SJCRH30 (cell line): ENCODE measurements at places on chromosomes 2 and 18. TPM values are rescaled to one million over a fixed set of nuclear protein-coding genes. Genes with fewer than 3 reads are reported as not detected.
A peak's percentile ranks its signal among the peaks of the same experiment; 100 is the strongest.

GRCh38 chr2:113977660-113978523 lies 88.0 kb downstream of the ACTR3 start:
- DNase-seq = peak; percentile 96
- peaks cover 36% of the 10 kb centered on the region for H3K4me1 ChIP-seq
- peak overlapping the region; percentile 96 for H3K27ac ChIP-seq
- H3K4me3 ChIP-seq = peak overlapping the region; percentile 38
- H3K36me3 ChIP-seq = no peaks in the 10 kb centered on the region
- no peaks in the 10 kb centered on the region for H3K27me3 ChIP-seq

DNA sequence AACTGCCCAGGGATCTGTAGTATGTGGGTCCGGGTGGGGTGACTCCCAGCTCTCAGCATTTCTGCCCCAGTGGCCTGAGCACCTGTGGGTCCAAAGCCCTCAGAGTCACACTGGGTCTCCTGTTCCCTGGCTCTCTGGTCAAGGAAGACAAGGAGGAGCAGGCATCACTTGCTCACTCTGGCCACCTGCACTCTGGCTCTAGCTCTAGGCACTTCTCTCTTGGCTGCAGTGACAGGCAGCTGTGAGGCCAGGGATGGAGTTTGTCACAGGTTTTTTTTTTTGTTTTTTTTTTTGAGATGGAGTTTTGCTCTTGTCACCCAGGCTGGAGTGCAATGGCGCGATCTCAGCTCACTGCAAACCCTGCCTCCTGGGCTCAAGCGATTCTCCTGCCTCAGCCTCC lies 84.6 kb downstream of the HS1BP3 start:
- peaks cover 49% of the 10 kb centered on the region for H3K4me1 ChIP-seq
- H3K36me3 ChIP-seq = no peaks in the 10 kb centered on the region
- H3K27me3 ChIP-seq = no peaks in the 10 kb centered on the region
- DNase-seq = no peak
- no peak overlapping the region for H3K4me3 ChIP-seq
- H3K27ac ChIP-seq = no peak overlapping the region

DNA sequence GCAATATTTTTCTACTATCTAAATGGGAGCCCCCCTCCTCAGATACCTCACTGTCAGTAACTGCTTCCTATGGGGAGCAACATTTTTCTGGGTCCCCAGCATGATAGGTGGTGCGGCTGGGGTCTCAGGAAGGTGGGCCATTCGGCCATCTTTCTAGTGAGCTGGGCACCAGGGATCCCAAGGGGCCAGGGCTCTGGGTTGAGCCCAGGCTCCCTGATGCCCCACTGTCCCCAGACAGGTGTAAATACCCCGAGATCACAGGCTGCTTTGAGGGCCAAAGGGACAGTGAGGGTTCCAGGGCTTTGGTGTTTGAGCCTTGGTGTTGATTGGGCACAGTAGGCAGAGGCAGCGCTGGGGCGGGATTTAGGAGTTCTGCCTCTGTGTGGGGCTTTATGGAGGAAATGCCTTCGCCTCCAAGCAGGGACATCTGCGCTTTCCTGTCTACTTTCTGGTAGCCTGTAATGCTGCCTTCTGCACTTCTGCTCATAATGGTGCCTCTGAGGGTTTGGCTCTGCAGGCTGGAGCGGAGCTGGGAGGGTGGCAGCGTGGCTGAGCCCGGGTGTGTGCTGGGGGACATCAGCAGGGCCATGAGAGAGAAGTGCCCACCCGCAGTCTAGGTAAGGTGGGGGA lies 5.3 kb downstream of the ITM2C start:
- DNase-seq = no peak
- H3K4me1 ChIP-seq = peaks cover 41% of the 10 kb centered on the region
- peak overlapping the region; percentile 35; the same call in 1 of the 2 replicates for H3K27ac ChIP-seq

- H3K27me3 ChIP-seq = no peaks in the 10 kb centered on the region
- H3K4me3 ChIP-seq = no peak overlapping the region
- no peak for DNase-seq
- H3K4me1 ChIP-seq = peaks cover 21% of the 10 kb centered on the region; the same call in 1 of the 2 replicates
Measured at GRCh38 chr2:174020926-174021662, 55.9 kb upstream of the SP3 start.

The SLC4A3 gene
- 0.76 and 1.3 TPM in 2 replicates for total RNA-seq

DNA sequence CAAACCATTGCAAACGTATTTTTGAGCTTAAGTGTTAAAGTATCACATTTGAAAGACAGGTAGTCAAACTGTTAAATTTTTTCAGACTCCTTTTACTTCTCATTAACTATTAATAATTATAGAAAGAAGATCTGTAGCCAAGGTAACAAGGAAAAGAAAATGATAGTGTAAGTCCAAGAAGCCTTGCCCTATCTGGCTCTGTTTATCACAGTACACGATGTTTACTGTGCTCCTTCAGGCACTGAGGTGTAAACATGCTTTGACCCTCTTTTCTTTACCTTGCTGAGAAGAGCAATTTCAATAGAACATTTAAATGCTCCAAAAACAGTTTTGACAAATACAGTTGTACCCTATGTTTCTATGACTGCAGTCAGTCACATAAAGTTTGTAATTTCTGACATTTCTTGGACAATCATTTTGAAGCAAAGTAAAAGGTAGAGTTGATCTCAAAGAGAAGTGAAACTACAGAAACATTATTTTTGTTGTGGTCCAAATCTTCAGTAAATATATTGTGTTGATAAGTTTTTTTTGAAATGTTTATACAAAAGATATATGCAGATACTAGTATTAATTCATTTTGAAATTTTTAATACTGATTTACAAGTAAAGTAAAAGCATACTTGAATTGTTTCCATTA lies 152.6 kb upstream of the KYNU start:
- no peak overlapping the region for H3K27ac ChIP-seq
- H3K27me3 ChIP-seq = no peaks in the 10 kb centered on the region
- H3K4me1 ChIP-seq = no peaks in the 10 kb centered on the region
- no peak for DNase-seq
- no peaks in the 10 kb centered on the region for H3K36me3 ChIP-seq

The REG3G gene
- total RNA-seq = not detected in 2 replicates

- H3K27me3 ChIP-seq = no peaks in the 10 kb centered on the region
- H3K4me1 ChIP-seq = no peaks in the 10 kb centered on the region
- DNase-seq = no peak
Measured at GRCh38 chr18:59324623-59324971, 6.1 kb upstream of the CPLX4 start.

DNA sequence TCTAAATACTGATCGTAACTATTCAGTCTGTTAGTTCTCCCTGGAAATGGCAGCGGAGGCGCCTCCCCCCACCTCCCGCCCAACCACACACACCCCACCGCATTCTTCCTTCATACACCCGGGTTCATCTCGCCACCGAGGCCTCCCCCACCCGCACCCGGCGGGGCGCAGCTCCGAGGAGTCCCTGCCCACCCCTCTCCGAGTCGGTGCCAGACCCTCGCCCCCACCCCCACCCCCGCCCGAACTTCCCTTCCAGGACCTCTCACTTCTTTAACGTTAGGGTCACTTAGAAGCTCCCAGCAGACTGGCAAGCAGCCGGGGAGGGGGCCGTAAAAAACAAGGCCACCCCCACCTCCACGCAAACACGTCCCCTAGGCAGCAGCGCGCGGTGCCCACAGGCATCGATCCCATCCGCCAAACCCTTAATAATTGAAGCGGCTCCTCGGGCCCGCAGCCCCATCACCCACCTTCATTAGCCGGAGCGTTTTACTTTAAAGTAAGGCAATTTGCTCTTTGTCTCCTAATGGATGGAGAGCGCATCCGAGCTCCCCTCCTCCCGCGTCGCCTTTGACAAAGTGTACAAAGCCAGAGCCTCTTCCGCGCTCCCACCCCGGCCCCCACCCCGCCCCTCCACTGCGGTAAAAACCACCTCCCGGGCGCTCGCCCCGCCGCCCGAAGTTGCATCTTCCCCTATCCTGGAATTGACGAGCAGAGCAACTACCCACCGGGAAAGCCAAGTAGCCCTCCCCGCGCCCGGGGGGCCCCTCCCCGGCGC lies 624 bp downstream of the ZNF516 start:
- peak overlapping the region; percentile 59 for H3K4me3 ChIP-seq
- H3K27ac ChIP-seq = no peak overlapping the region; the same call in 1 of the 2 replicates
- peak; percentile 15 for DNase-seq
- H3K36me3 ChIP-seq = no peaks in the 10 kb centered on the region
- no peaks in the 10 kb centered on the region for H3K4me1 ChIP-seq

- no peak overlapping the region for H3K4me3 ChIP-seq
- H3K36me3 ChIP-seq = no peaks in the 10 kb centered on the region
- H3K4me1 ChIP-seq = no peaks in the 10 kb centered on the region
- H3K27ac ChIP-seq = no peak overlapping the region
Measured at GRCh38 chr18:59101830-59102414, 37.8 kb upstream of the SEC11C start.

GRCh38 chr2:100309973-100310719 lies 12.2 kb downstream of the LONRF2 start:
- H3K27ac ChIP-seq = no peak overlapping the region
- H3K36me3 ChIP-seq = no peaks in the 10 kb centered on the region
- H3K4me3 ChIP-seq = no peak overlapping the region
- DNase-seq = no peak
- no peaks in the 10 kb centered on the region for H3K4me1 ChIP-seq

DNA sequence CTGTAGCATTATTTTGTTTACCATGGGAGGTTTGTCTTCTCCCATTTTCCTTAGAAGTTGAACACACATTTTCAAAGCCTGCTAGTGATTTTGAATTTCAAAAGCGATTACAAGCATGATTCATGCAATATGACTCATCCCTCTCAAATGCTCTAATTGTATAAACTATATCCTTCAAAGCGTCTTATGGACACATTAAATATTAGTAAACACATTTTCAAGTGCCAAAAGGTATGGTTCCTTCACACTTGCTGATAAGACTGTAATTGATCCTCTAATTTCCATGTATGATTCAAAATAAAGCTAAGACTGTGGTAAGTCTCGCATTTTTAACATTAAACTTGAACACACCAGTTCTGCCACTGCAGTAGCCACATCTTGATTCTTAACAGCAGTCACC lies 512.9 kb downstream of the LRRTM4 start:
- H3K4me3 ChIP-seq = no peak overlapping the region
- no peak overlapping the region for H3K27ac ChIP-seq
- no peak for DNase-seq
- no peaks in the 10 kb centered on the region for H3K27me3 ChIP-seq
- no peaks in the 10 kb centered on the region for H3K4me1 ChIP-seq
- H3K36me3 ChIP-seq = no peaks in the 10 kb centered on the region

The CHN1 gene
- total RNA-seq = 66.2 and 71.8 TPM in 2 replicates

The HOXD13 gene
- total RNA-seq = 11.0 and 13.6 TPM in 2 replicates

DNA sequence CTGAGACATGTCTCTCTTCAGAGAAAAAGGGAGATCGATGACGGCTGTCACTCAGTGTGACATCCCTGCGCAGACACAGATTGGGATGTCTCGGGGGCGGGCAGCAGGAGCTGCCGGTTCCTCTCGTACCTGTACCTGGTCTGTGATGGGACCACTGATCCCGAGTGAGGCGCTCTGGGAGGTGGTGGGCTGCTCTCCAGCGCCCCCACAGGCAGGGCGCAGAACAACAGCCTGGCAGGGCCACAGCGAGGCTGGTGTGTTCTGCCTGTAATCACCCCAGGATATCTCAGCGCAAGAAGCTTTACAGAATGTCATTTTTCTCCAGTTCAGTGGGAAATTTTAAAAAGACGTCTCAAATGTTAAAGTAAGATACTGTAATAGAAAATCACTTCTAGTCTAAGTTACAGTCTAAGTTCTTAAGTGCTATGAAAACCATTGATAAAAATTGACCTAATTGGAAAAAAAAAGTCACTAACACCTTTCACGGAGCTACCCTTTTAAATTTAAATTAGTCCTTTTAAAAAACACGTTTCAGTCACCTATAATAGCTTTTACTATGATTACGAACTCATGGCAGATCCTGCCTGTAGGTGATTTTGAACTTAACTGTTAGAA lies 189.8 kb downstream of the SNTG2 start:
- H3K27me3 ChIP-seq = no peaks in the 10 kb centered on the region
- H3K27ac ChIP-seq = no peak overlapping the region
- H3K4me1 ChIP-seq = no peaks in the 10 kb centered on the region
- no peak overlapping the region for H3K4me3 ChIP-seq
- H3K36me3 ChIP-seq = no peaks in the 10 kb centered on the region

- no peaks in the 10 kb centered on the region; the same call in 1 of the 2 replicates for H3K27me3 ChIP-seq
- no peak for DNase-seq
- H3K27ac ChIP-seq = no peak overlapping the region
- no peak overlapping the region for H3K4me3 ChIP-seq
- no peaks in the 10 kb centered on the region for H3K36me3 ChIP-seq
Measured at GRCh38 chr2:56505885-56506284, 322.1 kb downstream of the CCDC85A start.

The ICA1L gene
- total RNA-seq = 4.8 and 5.8 TPM in 2 replicates

The FBXO36 gene
- 0.08 and 0.13 TPM in 2 replicates for total RNA-seq

- no peak overlapping the region for H3K4me3 ChIP-seq
- H3K4me1 ChIP-seq = no peaks in the 10 kb centered on the region; the same call in 1 of the 2 replicates
- DNase-seq = no peak
- H3K27ac ChIP-seq = no peak overlapping the region
Measured at GRCh38 chr2:26606847-26607190, 34.3 kb downstream of the CIB4 start.

- H3K4me3 ChIP-seq = no peak overlapping the region
- no peaks in the 10 kb centered on the region for H3K27me3 ChIP-seq
- no peaks in the 10 kb centered on the region for H3K36me3 ChIP-seq
- no peak overlapping the region; the same call in 1 of the 2 replicates for H3K27ac ChIP-seq
- DNase-seq = no peak
Measured at GRCh38 chr18:79507546-79508480, 112.1 kb downstream of the NFATC1 start.

The DOK6 gene
- 0.03 and 0.47 TPM in 2 replicates for total RNA-seq

The IGFBP5 gene
- total RNA-seq = 16.8 and 20.5 TPM in 2 replicates

DNA sequence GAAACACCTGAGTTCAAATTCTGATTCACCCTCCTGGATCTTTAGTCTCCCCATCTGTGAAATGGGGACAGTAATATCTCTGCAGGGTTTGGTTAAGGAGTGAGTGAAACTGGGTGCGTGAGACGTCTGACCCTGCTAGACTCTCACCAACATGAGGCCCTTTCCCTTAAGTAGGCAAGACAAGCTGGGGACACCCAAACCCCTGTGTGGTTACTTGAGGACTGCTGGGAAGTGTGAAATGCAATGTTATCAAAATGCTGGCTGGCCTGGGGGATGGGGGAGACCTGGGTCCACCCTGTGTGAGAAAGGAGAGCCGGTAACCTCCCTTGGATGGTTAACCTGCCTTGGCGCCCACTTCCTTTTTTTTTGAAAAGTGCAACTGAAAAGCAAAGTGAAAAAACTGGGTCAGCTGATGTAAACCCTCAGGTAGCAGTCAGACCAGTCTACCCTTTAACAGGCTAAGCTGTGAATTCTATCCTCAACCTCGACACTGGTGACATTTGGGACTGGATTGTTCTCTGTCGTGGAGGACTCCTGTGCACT lies 82.3 kb downstream of the INPP5D start:
- no peaks in the 10 kb centered on the region for H3K4me1 ChIP-seq
- no peaks in the 10 kb centered on the region for H3K27me3 ChIP-seq
- H3K27ac ChIP-seq = no peak overlapping the region
- H3K36me3 ChIP-seq = no peaks in the 10 kb centered on the region
- no peak overlapping the region for H3K4me3 ChIP-seq
- no peak for DNase-seq

DNA sequence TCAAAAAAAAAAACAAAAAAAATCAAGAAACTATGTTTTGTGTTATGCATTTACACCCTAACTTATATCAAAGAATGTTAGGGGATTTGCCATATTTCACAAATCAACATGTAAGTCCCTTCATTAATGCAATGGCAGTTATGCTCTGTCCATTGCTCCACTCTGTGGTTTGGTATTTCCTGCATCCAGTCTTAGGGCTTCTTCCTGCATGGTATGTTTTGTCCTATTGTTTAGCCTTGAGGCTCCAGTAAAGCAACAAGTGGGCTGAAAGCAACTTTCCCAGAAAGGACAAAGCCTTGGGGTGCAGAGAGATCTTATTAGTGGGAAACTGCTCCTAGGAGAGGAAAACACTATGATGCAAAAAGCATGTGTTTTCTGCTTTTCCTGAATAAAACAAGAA lies 474.1 kb downstream of the IRS1 start:
- no peak overlapping the region for H3K4me3 ChIP-seq
- peaks cover 3% of the 10 kb centered on the region; the same call in 1 of the 2 replicates for H3K4me1 ChIP-seq
- H3K27ac ChIP-seq = no peak overlapping the region
- no peak for DNase-seq
- no peaks in the 10 kb centered on the region for H3K27me3 ChIP-seq
- no peaks in the 10 kb centered on the region; the same call in 1 of the 2 replicates for H3K36me3 ChIP-seq
